Stimulated activated CD8-positive, alpha-beta memory T cell treated with anti-CD3 and anti-CD28 coated beads, Interleukin-15, amount 100 ng/mL, for 24 hours (primary cell): ENCODE measurements at places on chromosomes 5 and 9.

GRCh38 chr9:76415731-76416130, 21.5 kb upstream of the RFK start:
- no peak for DNase-seq

- DNase-seq, result no peak
These were observed 121.3 kb downstream of the FGF10 start for GRCh38 chr5:44267909-44268308.

- DNase-seq, result no peak
These were observed 287.0 kb upstream of the COX7C start for GRCh38 chr5:86330736-86331135.

DNA sequence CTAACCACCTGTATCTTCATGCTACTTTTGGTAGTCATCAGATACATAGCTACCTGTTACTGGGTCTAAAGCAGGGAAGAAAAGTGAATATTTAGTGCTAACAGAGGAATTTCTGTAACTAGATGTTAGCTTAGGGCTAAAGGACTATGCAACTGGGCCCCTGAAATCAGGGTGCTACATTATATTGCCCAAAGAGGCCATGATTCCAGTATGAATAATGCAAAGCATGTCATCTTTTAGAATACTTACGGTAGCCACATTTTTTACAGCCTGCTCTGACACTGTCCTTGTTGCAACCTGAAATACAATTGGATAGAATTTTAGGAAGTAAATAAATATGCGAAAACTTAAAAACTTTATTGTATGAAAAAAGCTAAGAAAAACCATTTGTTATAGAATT, 14.4 kb downstream of the SREK1IP1 start:
- DNase-seq, result no peak

DNA sequence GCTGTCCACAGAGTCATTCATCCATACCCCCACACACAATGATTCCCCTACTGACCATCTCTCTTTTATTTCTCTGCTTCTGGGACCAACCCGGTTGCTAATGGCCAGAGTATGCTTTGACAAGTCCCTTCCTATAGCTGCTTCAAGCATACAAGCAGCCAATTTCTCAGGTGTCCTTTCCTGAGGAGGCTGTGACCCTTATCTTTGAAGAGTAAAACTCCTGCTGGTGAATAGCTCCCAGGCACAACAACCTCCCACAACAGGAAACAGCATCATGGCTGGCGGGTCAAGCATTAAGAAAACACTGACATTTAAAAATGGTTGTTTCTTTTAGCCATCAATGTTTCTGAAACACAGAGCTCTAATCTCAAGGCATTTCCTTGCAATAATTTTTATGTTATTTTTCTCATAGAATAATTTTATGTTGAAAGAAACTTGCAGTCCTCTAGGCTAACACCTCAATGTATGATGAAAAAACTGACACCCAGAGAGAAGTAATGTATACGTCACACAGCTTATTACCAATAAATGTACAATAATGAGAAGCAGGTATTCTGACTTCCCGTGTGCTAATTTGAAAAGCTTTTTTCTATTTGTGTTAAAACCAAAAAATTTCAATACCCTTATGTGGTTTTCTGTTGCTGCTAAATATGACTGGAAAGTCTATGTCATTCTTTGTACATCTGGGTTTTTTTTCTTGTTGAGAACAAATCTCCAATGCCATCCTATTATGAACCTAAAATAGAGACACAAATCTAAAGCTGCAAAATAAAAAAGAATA, 7.5 kb upstream of the PAM start:
- no peak for DNase-seq

DNA sequence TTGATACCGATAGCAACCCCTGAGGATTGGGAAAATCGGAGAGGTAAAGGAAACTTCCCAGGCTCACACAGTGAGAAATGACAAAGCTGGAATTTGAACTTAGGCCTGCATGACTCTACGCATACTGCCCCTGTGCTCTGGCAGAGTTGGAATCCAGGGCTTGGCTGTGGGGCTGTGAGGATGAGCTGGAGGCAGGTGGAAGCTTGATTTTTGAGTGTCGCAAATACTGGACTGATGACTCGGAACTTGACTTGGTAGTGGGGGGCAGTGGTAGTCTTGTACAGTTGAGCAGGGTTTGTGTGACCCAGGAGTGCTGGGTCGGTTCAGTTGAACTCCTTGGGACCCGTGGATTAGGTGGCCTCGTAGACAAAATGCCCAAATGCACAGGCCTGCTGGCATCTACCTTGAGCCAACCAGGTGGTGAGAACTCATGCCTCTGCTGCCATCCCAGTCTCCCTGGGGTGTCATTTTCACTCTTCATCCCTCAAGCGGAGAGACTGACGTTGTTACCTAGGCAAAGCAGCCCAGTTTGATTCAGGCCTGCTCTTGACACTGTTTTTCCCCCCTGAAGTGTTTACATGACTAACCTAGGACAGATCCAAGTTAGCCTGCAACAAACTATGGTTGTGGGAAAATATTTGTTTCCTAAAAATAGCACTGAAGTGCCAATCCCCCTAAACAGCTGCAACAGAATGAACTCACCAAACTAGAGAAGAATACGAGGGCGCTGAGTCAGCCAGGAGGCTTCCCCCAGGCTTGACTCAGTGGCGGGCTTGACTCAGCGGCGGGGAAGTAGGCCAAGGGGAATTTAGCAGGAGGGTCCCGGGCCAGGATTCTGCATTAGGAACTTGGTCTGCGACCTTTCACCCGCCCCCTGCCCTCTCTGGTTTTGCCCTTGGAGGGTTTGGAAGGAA, 45.7 kb upstream of the ORM1 start:
- no peak for DNase-seq

DNA sequence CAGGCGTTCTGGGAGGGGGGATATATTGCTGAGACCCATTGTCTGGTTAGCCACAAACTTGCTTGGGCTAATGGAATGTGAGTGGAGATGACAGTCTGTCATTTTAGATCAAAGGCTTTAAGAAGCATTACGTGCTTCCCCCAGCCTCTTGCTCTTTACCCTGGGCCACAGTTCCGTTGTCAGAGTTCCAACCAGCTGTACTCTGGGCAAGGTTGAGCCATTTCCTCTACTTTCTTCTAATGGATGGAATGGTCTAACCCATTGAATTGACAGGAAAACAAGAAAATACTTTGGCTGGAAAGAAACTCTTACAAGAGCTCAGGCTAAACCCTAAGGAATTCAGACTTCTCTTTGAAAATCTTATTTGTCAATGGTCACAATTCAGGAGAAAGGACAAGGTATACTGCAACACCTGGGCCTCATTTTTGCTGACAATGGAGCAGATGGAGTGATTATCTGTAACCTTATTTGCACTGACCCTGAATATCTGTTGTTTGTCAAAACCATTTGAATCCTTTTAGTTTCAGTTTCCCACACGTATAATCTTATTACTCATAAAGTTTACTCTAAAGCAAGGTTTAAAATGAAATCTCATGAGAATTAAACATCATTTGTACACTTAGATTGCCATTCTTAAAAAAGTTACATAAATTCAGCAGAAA, 231.4 kb downstream of the PDE4D start:
- DNase-seq, result no peak

DNA sequence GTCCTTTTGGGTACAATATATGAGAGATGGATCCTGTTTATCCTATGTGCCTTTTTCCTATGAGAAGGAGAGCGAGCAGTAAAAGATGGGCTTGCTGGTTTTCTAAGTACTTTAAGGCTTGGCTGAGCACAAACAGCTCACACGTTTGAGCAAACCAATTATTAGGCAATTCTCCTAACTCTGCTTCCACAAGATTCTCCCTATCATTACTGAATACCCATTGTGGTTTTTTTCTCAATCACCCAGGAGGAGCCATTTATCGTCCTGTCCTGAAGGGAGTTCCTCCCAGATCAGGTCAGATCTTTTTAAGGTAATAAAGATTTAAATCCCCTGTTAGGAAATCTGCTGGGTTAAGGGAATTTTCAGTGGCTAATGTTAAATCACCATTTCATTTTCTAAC, 19.4 kb upstream of the C1QTNF3 start:
- DNase-seq, result no peak

GRCh38 chr5:177329883-177330282, 18.2 kb upstream of the MXD3 start:
- no peak for DNase-seq

- no peak for DNase-seq
These were observed 547.5 kb downstream of the EBF1 start for GRCh38 chr5:158552241-158552640.

DNA sequence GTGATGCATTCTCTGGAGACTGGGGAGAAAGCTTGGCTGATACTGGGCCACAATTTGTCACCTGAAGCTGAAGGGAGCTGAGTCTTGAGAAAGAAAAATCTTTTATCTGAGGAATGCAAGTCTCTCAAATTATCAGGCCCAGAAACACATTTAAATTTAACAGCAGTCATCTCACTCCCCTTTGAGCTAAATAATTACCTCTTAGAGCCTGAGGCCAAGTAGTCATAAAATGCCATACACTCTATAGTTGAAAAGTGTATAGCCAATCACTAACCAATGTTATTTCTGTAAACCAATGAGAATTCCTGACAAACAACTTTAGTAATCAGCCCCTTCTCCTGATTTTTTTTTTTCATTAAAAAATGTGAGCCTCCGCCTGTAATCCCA, 32.7 kb upstream of the DAPK1 start:
- DNase-seq, result no peak

DNA sequence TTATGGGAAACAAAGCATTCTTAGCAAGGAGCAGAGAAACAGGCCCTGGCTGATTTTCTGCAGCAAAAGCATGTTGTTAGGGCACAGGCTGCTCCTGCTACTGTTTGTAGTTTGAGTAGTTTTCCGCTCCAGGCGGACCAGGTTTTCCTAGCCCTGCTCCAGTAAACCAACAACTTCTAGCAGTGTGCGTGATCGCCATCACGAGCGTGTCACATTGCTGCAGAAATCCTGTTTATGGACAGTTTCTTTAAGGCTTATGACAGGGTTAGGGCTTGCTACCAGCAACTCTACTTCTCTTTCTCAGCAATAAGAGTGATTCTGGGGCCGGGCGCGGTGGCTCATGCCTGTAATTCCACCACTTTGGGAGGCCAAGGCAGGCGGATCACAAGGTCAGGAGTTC, 803.9 kb upstream of the CDH10 start:
- no peak for DNase-seq

GRCh38 chr5:107274571-107274970, 396.2 kb downstream of the EFNA5 start:
- no peak for DNase-seq

- no peak for DNase-seq
These were observed 18.1 kb upstream of the WWC1 start for GRCh38 chr5:168273056-168273980.

- no peak for DNase-seq
These were observed 82.1 kb downstream of the GAPVD1 start for GRCh38 chr9:125343518-125344275.

DNA sequence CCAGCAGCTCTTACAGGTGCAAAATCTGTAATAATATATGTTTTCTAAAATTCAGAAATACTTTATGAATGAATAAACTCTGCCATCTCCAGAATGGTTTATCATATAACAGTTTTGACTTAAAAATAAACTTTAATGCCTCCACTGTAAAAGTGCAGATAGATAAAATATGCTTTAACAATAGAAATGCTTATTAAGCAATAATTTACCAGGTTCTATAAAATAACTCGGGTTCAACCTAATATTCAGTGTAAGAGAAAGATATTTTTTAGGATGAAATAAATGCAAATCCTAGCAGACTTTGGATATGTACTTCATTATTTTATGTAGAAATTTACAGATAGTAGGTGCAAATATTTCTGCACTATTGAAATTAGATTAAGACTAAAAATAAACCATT, 74.1 kb downstream of the FBXL7 start:
- DNase-seq, result no peak

DNA sequence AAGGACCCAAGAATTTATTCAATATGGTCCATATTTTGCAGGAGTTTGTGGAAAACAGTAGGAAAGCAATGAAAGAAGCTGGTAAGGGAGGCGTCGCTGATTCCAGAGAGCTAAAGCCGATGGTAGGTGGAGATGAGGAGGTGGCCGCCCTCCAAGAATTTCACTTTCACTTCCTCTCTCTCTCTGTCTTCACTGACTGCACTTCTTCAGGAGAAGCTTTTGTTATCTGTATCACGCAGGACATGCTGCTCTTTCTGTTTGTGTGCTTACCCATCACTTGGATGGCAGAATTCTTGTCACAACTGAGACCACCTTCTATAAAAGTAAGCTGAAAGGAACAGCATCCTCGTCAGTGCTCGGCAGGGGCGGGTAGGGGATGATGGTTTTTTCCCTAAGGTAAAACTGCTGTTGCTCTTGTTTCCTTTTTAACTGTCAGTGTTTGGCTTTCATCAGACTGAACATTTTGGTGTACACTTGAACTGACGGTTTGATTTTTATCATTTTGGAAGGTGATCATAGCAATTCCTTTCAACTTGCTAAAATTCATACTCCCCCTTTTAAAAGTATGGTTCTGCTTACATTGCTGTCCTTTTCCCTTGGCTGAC, 62.4 kb upstream of the FSD1L start:
- no peak for DNase-seq

GRCh38 chr9:84823421-84824271, 154.1 kb downstream of the NTRK2 start:
- DNase-seq, result no peak

DNA sequence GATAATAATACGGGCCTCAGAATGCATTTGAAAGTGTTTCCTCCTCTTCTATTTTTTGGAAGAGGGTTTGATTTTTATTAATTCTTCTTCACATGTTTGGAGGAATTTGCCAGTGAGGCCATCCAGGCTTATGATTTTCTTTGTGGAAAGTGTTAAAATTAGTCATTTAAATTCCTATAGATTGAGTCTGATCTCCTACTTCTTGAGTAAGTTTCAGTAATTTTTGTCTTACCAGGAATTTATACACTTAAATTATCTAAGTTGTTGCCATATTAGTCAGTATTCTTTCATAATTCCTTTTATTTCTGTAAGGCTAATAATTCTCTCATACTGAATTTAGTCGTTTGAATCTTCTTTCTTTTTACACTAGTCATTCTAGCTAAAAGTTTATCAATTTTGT, 25.2 kb upstream of the HAPLN1 start:
- DNase-seq, result no peak

DNA sequence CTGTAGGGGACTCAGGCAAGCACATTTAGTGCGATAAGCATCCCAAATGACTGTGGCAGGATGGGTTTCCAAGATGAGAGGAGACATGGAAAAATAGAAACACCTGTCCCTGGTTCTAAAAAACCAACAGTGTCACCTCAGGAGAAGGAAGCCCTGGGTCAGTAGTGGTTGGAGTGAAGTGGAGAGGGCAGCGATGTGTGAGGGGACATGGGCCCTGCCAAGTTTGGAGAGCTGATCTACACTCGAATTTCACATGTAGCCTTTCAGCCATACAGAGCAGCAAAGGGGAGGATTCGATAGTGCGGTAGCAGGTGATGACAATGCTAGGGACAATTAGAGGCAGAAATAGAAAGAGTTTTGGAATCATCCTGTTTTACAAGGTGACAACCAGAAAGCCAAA, 32.6 kb upstream of the LHX2 start:
- DNase-seq, result no peak

- no peak for DNase-seq
These were observed 1015.1 kb downstream of the TLE4 start for GRCh38 chr9:80586786-80587330.
